ENCODE measurements at places on chromosomes 7 and 10.

- no peak for DNase-seq
Measured at GRCh38 chr7:155300641-155301452, 3.2 kb downstream of the INSIG1 start.

GRCh38 chr7:34837316-34837715 lies 179.3 kb downstream of the NPSR1 start:
- DNase-seq: no peak

DNA sequence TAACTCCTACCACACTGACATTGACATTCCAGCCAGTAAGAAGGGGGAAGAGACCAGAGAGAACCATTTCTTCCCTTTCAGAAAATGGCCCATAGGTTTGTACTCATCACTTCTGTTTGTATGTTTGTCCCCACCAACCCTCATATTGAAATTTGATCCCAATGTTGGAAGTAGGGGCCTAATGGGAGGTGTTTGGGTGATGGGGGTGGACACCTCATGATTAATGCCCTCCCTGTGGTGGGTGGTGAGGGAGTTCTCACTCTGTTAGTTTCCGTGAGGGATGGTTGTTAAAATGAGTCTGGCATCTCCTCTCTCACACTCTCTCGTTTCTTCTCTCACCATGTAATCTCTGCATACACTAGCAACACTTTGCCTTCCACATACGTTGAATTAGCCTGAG lies 21.4 kb downstream of the CADPS2 start:
- no peak for DNase-seq

GRCh38 chr7:90243556-90243955 lies 1.4 kb upstream of the CFAP69 start:
- no peak for DNase-seq

- no peak for DNase-seq
Measured at GRCh38 chr10:30463944-30464451, 30.0 kb downstream of the MAP3K8 start.

All from activated T-cell treated with anti-CD3 and anti-CD28 coated beads, Interleukin-2, amount 50 U/mL, for 1 hour (primary cell).